Activated naive CD4-positive, alpha-beta T cell treated with Interleukin-2 at 50 U/mL for 16 hours (primary cell): ENCODE measurements at places on chromosomes 1 and 21.
A peak's percentile ranks its signal among the peaks of the same experiment; 100 is the strongest.

DNA sequence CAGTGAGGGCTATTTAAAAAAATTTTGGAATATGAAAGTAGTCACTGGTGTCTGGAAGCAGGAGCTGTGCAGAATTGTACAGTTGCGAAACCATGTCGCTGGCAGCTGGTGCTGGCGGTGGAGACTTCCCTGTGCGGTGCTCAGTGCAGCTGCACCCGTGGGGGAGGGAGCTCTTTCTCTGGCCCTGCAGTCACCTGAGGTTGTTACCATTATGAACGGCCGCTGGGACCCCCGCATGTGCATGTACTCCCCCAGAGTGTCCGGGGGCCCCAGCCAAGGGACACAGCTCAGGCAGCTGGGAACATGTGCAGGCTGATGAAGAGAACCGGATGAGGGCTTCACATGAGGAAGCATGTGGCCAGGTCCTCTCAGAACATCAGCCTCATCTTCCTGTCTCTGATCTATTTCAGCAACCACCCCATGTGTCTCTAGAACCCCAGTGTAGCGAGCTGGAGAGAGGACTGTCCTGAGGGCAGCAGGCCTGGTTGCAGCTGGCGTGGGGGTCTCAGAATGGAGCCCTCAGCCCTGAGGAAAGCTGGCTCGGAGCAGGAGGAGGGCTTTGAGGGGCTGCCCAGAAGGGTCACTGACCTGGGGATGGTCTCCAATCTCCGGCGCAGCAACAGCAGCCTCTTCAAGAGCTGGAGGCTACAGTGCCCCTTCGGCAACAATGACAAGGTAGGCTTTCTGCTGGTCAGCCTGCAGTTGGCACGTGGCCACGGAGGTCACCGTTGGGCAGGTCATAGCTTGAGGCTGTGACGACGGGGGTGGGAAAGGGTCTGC lies at the start of gene TRPM2:
Gene TRPM2, plus strand, starts transcription at position 431 of the 780 bp plus-strand sequence. Its CDS starts 80 bp downstream, at position 511.
- DNase-seq: peak; percentile 22

DNA sequence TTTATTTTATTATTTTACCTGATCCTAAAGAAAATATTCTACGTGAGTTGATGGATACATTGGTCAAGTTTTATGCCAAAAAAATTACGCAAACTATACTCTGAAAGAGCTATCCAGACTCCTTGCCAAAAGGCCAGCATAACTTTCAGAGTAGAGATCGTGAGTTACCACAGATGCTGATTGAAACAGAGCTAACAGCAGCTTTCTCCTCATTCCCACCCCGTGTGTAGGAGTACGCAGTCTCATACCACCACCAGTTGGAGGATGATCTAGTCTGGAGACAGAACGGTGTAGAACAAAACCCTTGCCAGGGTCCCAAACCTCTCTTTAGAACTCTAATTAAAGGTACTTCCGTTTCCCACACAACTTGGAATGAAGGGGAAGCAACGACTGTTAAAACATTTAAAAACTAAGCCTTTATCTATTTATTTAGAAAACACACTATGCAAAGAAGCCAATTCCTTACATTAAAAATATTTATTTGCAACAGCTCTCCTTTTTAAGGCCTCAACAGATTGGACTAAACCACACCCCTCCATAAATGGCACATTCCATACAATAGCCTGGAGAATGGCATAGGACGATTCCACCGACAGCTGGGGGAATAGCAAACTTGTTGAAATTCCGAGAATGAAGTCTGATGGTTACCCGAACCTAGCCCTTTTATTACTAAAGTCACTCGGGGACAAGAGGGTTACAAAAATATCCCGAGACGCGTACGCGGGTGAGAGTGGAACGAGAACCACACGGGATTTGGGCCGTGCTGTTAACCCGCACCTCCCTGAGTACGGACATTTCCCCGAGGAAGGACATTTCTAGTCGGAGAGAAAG lies 1.4 kb downstream of the NUCKS1 start:
- DNase-seq: peak; percentile 50

GRCh38 chr1:24526940-24527542 lies 24.4 kb downstream of the RCAN3 start:
- DNase-seq: peak; percentile 61

DNA sequence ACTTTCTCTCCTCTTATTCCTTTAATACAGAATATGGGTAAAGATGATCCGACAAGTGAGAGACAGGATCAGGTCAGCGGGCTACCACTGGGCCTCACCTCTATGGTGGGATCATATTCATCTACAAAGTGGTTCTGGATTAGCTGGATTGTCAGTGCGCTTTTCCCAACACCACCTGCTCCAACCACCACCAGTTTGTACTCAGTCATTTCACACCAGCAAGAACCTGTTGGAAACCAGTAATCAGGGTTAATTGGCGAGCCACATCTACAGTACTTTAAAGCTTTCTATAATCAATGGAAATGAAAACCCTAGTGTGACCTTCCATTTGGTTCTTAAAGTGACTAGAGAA lies 643 bp downstream of the NRAS start:
- DNase-seq: no peak

DNA sequence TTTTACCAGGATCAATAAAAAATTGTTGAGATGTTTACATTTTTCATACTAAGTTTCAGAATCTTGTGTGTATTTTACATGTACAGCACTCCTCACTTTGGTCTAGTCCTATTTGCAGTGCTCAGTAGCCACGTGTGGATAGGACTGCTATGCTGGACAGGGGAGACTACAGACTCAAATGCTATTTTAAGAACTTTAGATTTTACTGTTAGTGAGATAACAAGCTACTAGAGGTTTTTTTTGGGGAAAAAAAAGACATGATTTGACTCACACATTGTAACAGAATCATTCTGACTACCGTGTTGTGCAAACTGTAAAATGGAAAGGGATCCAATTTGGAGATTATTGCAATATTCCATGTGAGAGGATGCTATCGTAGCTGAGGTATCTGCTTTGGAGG lies 418.9 kb upstream of the PRMT6 start:
- no peak for DNase-seq

DNA sequence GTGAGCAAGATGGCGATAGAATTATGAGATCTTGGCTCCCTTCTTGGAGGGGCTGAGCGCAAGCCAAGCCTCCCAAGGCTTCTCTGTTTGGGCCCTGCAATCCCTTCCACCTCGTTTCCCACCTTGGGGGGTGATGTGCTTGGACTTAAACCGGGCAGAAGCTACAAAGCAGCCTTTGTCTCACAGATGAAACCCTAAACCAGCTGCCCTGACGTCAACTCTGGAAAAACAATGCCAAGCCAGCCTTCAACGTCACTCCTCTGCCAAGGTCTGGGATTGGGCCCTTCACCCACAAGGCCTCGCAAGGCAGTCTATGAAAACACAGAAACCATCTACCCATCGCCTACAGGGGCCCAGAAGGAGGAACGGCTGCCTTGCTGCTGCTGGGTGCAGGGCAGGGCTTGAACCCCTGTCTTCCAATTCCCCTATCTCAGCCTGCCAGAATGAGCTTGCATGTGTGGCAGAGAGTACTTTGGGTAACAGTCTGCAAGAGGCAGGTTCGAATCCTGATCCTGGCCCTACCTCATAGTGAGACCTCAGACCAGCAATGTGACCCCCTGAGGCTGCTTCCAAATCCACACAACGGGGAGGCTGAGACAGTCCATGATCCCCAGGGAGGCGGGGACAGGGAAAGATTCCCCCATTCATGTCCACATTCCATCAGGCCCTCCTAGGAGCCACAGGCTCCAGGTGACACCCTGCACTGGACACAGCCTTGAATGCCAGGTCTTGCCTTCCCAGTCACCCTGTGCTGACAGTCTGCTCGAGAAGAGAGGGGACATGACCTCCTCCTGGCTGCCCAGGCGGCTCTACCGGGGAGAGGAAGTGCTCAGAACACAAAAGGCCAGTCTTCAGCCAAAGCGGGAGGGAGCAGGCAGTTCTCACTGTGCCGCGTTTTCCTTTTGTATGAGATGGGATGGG lies 15.0 kb downstream of the IFFO2 start:
- no peak for DNase-seq

DNA sequence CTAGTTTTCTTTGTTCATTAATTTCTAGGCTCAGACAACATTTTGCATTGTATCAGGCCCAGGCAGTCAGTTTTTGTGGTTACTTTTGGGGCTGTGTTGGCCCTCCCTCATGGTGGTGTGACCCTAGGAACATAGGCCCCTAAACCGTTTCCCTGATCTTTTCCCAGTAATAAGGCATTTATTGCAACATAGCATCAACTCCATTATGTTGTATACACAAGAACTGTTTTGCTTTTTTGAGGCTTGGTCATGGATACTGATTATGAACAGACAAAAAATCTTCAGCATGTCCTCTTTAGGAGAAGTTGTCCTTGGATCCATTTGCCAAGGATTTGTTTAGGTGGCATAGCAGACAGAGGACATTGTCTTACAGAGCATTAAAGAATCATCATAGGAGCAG lies 10.3 kb downstream of the B3GALT2 start:
- DNase-seq: no peak

- no peak for DNase-seq
Measured at GRCh38 chr1:96538883-96539282, 182.7 kb upstream of the PTBP2 start.

DNA sequence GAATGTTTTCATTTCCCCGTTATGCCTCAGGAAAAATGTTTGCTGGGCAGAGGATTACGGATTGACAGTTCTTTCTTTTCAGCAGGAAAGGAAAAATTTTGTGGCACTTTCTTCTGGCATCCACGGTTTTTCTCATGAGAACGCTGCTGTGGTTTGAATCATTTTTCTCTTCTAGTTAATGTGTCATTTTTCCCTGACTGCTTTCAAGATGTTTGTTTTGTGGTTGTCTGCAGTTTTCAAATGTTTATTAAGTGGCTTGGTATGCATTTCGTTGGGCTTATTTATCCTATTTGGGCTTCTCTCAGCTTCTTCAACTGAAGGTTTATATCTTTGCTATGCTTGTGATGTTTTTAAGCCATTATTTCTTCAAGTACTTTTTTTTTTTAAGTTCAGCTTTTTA lies 359.0 kb downstream of the RGS7 start:
- DNase-seq: no peak

DNA sequence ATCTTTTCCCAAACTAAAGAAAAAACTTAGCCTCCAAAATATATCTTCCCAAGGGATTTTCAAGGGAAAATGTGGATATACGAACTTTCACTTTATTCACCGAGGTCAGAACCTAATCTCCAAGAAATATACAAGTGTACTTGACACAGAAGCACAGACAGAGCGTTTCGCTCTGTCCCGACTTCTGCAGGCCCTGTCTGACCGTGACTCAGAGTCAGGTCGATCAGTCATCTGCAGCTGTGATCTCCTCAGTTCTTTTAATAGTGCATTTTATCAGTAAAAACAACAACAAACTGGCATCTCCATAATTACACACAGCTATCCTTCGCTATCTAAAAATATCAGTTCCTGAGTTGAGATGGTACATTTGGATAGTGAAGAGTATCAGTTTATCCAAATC lies 226.6 kb downstream of the TM2D1 start:
- DNase-seq: no peak

DNA sequence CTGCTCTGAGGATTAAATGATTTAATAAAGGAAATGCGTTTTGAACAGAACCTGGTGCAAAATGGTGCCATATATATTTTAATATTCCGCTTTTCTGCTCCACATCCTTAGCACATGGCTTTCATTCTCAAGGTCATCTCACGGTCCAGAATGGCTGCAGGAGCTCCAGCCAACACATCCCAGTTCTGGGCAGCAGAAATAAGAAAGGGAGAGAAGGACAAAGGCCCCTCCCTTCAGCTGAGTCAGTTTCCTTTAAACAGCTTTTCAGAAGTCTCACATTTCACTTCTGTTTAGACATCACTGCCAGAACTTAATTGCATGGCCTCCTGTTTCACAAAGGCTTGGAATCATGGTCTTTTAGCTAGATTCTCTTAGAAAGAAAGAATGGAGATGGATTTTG lies 75.2 kb upstream of the LRRN2 start:
- no peak for DNase-seq

- DNase-seq: no peak
Measured at GRCh38 chr1:109628540-109629321, 9.1 kb downstream of the AMPD2 start.

GRCh38 chr1:58622571-58622970 lies 45.5 kb upstream of the TACSTD2 start:
- DNase-seq: no peak

DNA sequence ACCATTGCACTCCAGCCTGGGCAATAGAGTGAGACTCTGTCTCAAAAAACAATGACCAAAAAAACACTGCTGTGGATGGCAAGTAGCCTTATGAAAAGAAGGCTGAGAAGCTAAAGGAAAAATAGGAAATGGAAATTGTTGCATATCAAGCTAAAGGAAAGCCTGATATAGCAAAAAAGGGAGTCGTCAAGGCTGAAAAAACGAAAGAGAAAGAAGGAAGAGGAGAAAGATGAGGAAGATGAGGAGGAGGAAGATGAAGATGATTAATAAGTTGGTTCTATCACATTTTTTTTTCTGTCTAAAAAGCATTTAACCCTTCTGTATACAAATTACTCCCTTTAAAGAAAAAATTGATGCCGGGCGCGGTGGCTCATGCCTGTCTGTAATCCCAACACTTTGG lies 10.2 kb upstream of the PRDX1 start:
- no peak for DNase-seq

DNA sequence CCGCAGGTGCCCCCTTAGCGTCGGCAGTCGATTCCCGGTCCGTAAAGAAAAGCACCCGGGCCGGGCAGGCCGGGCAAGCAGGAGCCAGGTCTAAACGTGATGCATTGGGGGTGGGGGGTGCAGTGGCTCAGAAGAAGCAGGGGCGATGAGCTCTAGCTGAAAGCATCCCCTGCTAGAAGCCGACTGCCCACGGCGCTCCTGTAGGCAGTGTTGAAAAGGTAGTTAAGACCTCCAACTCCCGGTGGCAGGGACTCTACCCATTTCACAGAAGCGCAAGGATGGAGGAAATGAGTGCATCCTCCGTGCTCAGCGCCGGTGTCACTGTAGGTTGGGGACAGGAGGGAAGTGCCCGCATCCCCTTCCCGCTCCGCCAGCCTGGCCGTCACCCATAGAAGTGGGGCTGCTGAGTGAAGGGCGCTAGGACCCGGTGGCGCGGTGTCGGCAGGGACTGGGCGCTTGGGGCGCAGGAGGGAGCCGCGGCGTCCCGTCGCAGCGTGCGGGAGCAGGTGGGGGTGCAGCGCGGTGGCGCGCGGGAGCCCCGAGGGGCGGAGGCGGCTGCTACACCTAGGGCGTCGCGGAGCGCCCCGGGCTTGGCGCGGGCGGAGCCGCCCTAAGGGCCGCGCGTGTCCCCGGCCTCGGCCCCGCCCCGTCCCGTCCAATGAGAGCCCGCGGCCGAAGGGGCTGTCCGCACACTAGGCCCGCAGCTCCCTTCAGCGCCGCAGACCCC lies at the start of gene WNT2B:
Gene WNT2B, plus strand, starts transcription at position 688 of the 727 bp plus-strand sequence. CDS start 298 bp downstream, outside the sequence.
- DNase-seq: peak; percentile 56

DNA sequence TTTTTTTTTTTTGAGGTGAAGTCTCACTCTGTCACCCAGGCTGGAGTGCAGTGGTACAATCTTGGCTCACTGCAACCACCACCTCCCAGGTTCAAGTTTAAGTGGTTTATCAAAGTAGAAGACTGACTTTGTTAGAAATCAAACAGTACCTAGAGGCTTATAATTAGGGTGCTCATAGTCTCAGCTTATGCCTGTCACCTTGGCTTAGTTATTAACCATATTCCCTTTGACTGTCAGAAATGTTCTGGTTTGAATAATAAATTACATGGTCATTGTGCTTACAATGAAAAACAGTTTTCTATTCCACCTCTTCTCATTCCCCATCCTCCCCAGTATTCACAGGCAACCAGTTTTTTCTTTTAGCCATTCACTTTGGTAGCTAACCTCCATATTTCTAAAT lies 54.8 kb downstream of the CTTNBP2NL start:
- DNase-seq: no peak

- no peak for DNase-seq
Measured at GRCh38 chr1:224430511-224431113, 4.0 kb downstream of the WDR26 start.

GRCh38 chr1:46303872-46304326 lies 401 bp downstream of the UQCRH start:
- DNase-seq: no peak
